ENCODE measurements at places on chromosomes 5 and 9. TPM values are rescaled to one million over a fixed set of nuclear protein-coding genes. Genes with fewer than 3 reads are reported as not detected.

Gene LCN6
- total RNA-seq = not detected

Gene BRINP1
- not detected for total RNA-seq

Gene PCDHGB3
- total RNA-seq = 0.46 TPM

Gene GDA
- total RNA-seq = not detected

Gene TAF11L3
- not detected for total RNA-seq

Gene OLFM1
- total RNA-seq = 2.0 TPM

Gene UBE2QL1
- total RNA-seq = under 0.01 TPM

Gene EIF4E1B
- not detected for total RNA-seq

Gene INSL6
- not detected for total RNA-seq

Gene NOXA1
- 0.46 TPM for total RNA-seq

Gene NDST1
- 23.1 TPM for total RNA-seq

Gene EQTN
- not detected for total RNA-seq

Gene OR1J2
- total RNA-seq = not detected

Gene CNTFR
- total RNA-seq = not detected

Gene MARCOL
- not detected for total RNA-seq

Gene OBP2B
- total RNA-seq = not detected

Gene C9orf85
- total RNA-seq = 11.0 TPM

Gene IL11RA
- total RNA-seq = 10.4 TPM

Gene PCDHAC1
- total RNA-seq = under 0.01 TPM

Gene TAS2R1
- not detected for total RNA-seq

Gene HTR4
- not detected for total RNA-seq

Gene SPINK9
- not detected for total RNA-seq

Gene CDC42SE2
- total RNA-seq = 39.0 TPM

Gene SAP30L
- total RNA-seq = 23.1 TPM

Gene CDC25C
- 9.0 TPM for total RNA-seq

All from epithelial cell of umbilical artery (primary cell).